ENCODE measurements at places on chromosomes 5 and 9. TPM values are rescaled to one million over a fixed set of nuclear protein-coding genes. Genes with fewer than 3 reads are reported as not detected.
A peak's percentile ranks its signal among the peaks of the same experiment; 100 is the strongest.

- DNase-seq, result no peak
- H3K27ac ChIP-seq, result no peak overlapping the region
- no peaks in the 10 kb centered on the region for H3K27me3 ChIP-seq
- H3K36me3 ChIP-seq, result no peaks in the 10 kb centered on the region
These were observed 2.3 kb upstream of the PTGDS start for GRCh38 chr9:136974817-136975535.

GRCh38 chr9:33101104-33101951 lies 24.9 kb upstream of the SMU1 start:
- H3K27ac ChIP-seq, result peak overlapping the region; percentile 79
- no peak overlapping the region for H3K4me3 ChIP-seq
- peaks cover 47% of the 10 kb centered on the region for H3K4me1 ChIP-seq
- no peaks in the 10 kb centered on the region for H3K36me3 ChIP-seq
- peak; percentile 86 for DNase-seq

DNA sequence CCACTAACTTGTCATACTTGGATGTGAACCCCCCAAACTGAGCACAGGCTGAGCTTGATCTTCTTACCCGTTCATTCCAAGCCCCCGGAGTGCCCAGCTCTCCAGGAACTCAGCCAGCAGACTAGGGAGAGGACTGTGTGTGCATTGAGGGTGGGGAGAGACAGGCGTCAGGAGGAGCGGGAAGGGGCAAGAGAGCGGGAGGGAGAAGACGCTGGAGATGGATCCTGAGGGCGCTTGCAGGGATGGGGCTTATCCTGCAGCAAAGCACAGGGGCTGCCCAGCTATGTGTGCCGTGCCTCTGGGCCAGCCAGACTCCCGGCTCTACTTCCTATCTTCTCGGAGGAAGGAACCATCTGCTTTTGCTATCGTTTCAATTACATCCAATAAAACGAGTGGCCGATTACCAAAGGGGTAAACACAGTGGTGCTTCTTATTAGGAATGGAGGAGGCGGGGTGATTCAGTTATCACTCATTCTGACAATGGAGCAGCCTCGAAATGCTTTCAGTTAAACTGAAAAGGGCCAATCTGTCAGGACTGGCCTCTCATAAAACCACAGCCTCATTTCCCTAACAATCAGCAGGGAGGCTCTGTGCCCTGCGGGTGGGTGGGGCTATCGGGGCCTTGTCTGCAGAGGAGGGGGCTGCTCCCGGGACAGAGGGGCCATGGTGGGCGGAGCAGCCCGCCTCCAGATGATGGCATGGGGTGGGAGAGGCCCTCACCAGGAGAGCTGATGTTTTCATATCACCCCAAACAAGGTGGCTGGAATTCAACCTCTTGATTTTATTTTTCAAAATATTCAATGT lies 168.2 kb downstream of the DAB2IP start:
- peak; percentile 95 for DNase-seq
- H3K27ac ChIP-seq, result no peak overlapping the region
- H3K27me3 ChIP-seq, result no peaks in the 10 kb centered on the region
- H3K4me3 ChIP-seq, result peak overlapping the region; percentile 30
- H3K4me1 ChIP-seq, result peaks cover 2% of the 10 kb centered on the region

DNA sequence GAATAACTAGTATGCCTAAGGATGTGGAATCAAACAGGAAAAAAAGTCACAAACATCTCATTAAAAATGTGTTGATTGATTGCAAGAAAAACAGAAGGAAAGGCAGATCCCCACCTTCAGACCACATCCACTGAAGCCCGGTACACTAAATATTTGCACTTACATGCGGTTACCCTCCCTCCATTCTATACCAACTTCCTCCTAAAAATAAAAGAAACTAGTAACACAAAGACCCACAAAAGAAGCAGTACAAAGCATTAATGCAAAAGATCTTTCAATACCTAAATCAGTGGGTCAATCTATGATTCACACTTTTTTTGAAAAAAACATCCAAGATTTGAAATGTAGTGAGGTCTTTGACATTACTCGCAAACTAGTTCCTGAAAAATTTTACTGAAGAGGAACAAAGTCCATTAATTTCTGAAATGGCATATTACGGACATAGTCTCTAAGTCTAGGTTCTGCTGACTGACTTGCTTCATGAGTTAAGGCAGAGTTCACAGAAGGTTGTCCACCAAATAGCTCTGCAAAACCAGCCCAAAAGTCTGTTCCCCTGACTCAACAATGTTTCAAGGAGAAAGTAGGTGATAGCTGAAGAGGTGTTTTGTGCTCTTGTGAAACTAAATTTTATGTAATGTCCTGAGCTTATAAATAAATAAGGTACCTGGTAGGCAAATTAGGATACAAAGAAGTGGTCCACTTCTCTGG lies 100.7 kb downstream of the PAM start:
- H3K27ac ChIP-seq, result peak overlapping the region; percentile 63
- H3K27me3 ChIP-seq, result no peaks in the 10 kb centered on the region
- H3K36me3 ChIP-seq, result no peaks in the 10 kb centered on the region
- DNase-seq, result no peak
- H3K4me3 ChIP-seq, result no peak overlapping the region

DNA sequence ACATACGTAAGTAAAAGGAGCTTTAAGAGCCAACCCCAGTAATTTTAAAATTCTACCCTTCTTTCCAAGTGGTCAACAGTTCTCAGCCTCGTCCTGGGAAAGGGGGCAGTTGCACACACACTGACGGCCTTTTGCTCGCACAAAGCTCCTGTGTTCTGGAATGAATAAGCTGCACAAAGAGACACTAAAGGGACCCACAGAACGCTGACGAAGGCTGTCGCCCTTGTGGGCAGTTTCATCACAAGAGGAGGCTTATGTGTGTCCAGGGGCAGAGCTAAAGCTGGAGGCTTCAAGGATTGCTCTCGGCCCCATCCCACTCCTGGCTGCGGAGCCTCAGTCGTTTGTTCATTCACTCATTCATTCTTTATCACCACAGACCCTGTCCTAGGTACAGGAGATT lies 67.0 kb upstream of the NEK6 start:
- no peaks in the 10 kb centered on the region for H3K4me1 ChIP-seq
- no peak for DNase-seq
- no peak overlapping the region for H3K4me3 ChIP-seq
- peaks cover 10% of the 10 kb centered on the region for H3K27me3 ChIP-seq

DNA sequence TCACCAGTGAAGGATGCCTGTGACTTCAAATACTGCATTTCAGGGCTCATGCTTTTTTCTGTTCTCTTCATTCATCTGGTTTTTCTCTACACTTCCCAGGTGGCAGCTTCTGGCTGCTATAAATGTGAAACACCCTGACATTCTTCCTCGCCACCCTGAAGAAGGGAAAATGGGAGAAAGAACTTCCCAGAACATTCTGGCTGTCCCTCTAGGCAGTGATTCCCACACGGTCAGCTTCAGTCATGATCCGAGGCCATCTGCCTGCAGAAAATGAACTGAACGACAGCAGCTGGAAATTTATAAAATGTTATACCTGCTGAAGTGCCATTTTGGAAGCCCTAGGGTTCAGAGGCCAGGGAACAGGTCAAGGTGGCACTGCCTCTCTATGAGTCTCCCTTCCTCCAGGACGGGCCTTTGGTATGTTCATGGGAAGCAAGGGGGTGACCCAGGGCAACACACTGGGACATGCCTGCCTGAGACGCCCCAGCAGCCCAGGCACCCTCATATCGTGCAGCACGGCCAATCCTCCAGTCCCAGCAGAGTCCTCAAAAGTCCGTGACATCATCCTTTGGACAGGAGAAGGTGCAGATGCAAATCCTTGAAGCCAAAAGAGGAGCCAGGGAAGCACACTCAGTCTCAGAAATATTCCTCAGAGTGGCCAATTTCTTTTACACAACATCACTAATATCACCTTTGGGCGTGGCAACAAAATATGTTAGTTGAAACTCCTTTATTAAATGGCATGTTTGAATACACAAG lies 107.1 kb downstream of the SEMA5A start:
- peaks cover 5% of the 10 kb centered on the region for H3K36me3 ChIP-seq
- no peak for DNase-seq
- H3K27ac ChIP-seq, result peak overlapping the region; percentile 91
- H3K4me1 ChIP-seq, result peaks cover 34% of the 10 kb centered on the region

GRCh38 chr5:458547-459353 lies 15.8 kb downstream of the EXOC3 start:
- peaks cover 8% of the 10 kb centered on the region for H3K4me1 ChIP-seq
- H3K4me3 ChIP-seq, result no peak overlapping the region
- peak overlapping the region; percentile 46 for H3K27ac ChIP-seq
- H3K36me3 ChIP-seq, result peaks cover 73% of the 10 kb centered on the region
- no peaks in the 10 kb centered on the region for H3K27me3 ChIP-seq

DNA sequence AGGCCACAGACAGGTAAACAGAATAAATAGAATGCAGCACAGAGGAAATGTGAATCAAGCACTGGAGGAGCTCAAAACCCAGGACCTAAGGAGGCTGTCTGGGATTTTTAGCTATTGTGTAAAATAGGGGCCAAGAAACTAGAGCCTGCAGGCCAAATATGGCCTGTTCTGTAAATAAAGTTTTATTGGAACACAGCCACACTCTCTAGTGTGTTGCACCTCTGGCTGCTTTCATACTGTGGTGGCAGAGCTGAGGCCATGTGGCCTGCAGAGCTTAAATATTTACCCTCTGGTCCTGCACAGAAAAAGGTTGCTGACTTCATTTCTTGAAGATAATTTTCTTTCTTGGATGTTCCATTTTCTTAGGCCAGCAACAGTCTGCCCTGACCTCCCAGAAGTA lies 136.4 kb downstream of the WDR41 start:
- H3K4me1 ChIP-seq, result no peaks in the 10 kb centered on the region
- no peak overlapping the region for H3K4me3 ChIP-seq
- peaks cover 8% of the 10 kb centered on the region for H3K27me3 ChIP-seq
- no peaks in the 10 kb centered on the region for H3K36me3 ChIP-seq
- no peak for DNase-seq

DNA sequence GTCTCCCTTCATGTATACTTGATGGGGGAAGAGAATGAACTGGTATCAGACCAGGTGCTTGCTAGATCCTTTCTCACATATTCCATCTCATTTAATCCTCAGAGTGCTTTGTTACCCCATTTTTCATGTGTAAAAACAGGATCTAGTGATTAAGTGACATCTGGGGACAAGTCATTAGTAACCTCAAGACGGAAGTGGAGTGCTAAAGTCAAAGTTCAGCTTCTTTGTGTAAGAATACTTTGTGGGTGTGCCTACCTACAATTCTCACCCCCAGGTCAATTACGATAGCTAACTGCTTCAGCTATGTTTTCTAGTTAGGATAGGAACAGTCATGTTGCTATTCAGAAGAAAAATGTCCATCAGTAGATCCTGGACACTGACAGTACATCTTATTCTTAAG lies 3.1 kb upstream of the FAM120AOS start:
- H3K36me3 ChIP-seq, result no peaks in the 10 kb centered on the region
- no peak for DNase-seq
- H3K27ac ChIP-seq, result peak overlapping the region; percentile 1
- no peak overlapping the region for H3K4me3 ChIP-seq

DNA sequence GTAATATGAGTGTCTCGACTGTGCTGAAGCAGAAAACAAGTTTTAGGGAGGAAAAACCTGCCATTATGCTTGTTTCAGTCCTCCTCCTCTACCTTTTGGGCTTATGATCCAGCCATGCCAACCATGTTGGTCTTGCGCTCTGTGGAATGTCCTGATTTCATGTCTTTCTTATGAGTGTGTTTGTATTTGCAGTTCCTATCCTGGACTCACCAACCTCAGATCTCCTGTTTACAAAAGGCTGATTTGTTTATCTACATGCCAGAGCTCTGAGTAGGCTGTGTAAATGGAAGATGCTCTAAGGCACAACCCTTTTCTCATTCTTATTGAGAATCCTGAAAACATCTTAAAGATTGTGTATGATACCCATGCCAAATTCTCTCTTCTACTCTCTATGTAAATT lies 138.6 kb downstream of the ARHGEF28 start:
- no peak overlapping the region for H3K4me3 ChIP-seq
- H3K36me3 ChIP-seq, result no peaks in the 10 kb centered on the region
- H3K4me1 ChIP-seq, result peaks cover 14% of the 10 kb centered on the region
- H3K27me3 ChIP-seq, result no peaks in the 10 kb centered on the region
- peak; percentile 78 for DNase-seq

GRCh38 chr9:85444243-85444642 lies 297.5 kb downstream of the AGTPBP1 start:
- no peaks in the 10 kb centered on the region for H3K36me3 ChIP-seq
- no peak overlapping the region for H3K27ac ChIP-seq
- no peak for DNase-seq
- no peak overlapping the region for H3K4me3 ChIP-seq
- H3K27me3 ChIP-seq, result no peaks in the 10 kb centered on the region

- no peaks in the 10 kb centered on the region for H3K36me3 ChIP-seq
- no peaks in the 10 kb centered on the region for H3K27me3 ChIP-seq
- H3K27ac ChIP-seq, result no peak overlapping the region
- H3K4me1 ChIP-seq, result peaks cover 18% of the 10 kb centered on the region
- H3K4me3 ChIP-seq, result peak overlapping the region; percentile 66
These were observed 819 bp downstream of the ADRA1B start for GRCh38 chr5:159916841-159917761.

DNA sequence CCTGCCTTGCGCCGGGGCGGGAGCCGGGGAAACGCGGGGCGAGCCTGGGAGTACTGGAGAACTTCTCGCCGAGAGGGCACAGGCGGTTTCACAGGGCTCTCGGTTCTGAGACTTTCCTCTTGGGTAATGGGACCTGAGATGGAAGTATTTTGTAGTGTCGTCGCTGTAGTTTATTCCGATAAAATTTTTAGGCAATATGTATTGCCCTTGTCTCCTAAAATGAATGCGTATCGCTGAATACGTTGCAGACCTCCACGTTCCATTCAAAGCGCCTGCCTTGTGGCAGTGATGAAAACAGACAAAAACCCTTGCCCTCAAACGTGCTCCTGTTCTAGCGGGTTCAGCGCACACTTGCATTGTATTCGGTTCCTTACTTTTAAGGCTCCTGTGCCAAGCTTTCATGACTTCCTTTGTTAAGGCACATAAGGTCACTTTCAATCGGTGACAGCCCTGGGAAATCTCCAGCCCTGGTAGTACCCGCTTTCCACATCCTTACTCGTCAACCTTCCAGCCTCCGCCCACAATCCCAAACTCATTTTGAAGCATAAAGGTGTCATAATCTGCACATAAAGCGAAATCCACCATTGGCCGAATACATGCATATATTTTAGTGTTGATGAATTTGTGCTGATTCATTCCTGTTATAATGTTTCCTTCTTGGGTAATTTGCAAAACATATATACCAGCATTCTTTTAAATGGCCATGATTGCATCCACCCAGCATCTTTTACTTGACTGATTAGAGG lies 694 bp downstream of the RMI1 start:
- H3K4me1 ChIP-seq, result peaks cover 18% of the 10 kb centered on the region
- peak overlapping the region; percentile 95 for H3K4me3 ChIP-seq
- H3K36me3 ChIP-seq, result peaks cover 17% of the 10 kb centered on the region
- no peaks in the 10 kb centered on the region for H3K27me3 ChIP-seq
- DNase-seq, result peak; percentile 17

GRCh38 chr5:8517456-8517855 lies 648.5 kb downstream of the MTRR start:
- no peaks in the 10 kb centered on the region for H3K4me1 ChIP-seq
- H3K36me3 ChIP-seq, result no peaks in the 10 kb centered on the region
- DNase-seq, result no peak
- no peak overlapping the region for H3K27ac ChIP-seq

- DNase-seq, result no peak
- no peaks in the 10 kb centered on the region for H3K36me3 ChIP-seq
- H3K27ac ChIP-seq, result no peak overlapping the region
- H3K4me3 ChIP-seq, result no peak overlapping the region
- H3K4me1 ChIP-seq, result no peaks in the 10 kb centered on the region
- H3K27me3 ChIP-seq, result peaks cover 5% of the 10 kb centered on the region
These were observed 9.9 kb upstream of the ARL15 start for GRCh38 chr5:54320256-54320655.

SLC46A2 gene
- total RNA-seq, result under 0.01 TPM

CYLC2 gene
- not detected for total RNA-seq

SHOC1 gene
- under 0.01 TPM for total RNA-seq

RELL2 gene
- 5.1 TPM for total RNA-seq

TMEM8B gene
- total RNA-seq, result 2.1 TPM

All from osteoblast (primary cell).